NCI-H1105 (cell line): ENCODE measurements at places on chromosomes 4 and X.

GRCh38 chrX:96729053-96729452, 44.4 kb downstream of the DIAPH2 start:
- DNase-seq: no peak

GRCh38 chr4:85500110-85500867, 25.3 kb downstream of the ARHGAP24 start:
- no peak for DNase-seq

- DNase-seq: no peak
Observed at GRCh38 chr4:112058433-112058832, 86.8 kb upstream of the FAM241A start.

DNA sequence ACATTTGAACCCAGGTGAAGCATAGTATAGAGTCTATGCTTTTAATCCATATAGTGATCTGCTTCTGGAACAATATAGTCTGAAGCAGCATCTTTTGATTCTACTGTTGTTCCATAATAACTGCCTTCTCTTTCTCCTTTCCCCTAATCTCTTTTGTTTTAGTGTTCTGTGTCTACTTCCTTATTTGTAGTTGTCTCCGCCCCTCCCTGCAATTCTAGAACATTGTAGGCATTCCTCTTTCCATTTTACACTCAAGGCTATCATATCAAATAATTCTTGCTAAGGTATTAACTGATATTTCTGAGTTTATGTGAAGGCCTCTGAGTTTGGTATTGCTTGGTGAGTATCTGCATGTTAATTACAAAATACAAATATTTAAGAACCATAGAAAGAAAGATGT, 11.6 kb downstream of the BLTP1 start:
- no peak for DNase-seq

DNA sequence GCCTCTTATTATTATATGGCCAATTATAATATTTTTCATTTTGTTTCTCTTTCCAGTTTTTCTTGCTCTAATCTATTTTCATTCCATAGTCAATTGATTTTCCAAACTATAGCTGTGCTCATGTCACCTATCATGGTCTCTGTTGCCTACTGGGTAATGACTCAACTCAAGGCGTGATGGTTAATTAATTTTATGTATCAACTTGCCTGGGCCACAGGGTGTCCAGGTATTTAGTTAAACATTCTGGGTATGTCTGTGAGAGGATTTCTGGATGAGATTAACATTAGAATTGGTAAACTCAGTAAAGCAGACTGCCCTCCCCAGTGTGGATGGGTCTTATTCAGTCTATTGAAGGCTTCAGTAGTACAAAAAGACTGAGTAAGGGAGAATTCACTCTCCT, 9.9 kb downstream of the FHIP1A start:
- no peak for DNase-seq

DNA sequence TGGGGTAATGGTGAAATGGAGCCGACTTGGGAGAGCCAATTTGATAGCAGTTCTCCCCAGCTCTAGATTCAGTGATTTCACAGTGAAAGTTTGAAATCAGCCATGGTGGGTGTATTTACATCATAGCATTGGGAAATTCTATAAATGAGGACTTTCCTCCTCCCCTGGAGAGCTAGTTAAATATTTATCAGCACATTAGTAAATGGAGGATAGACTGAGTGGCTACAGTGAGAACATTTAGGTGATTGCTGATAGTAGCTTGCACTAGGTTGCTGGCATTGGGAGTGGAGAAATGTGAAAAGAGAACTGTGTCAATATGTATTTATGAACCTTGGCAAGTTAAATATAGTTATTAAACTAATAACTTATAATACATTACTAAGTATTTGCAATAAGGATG, 347.3 kb downstream of the CCSER1 start:
- no peak for DNase-seq

GRCh38 chr4:150010525-150011126, 67.6 kb upstream of the DCLK2 start:
- peak; percentile 4 for DNase-seq

- DNase-seq: no peak
Observed at GRCh38 chr4:98446499-98447375, 185.6 kb downstream of the RAP1GDS1 start.

GRCh38 chr4:128512161-128512560, 224.5 kb upstream of the PGRMC2 start:
- no peak for DNase-seq

GRCh38 chr4:184850431-184851199, 24.8 kb upstream of the ACSL1 start:
- no peak for DNase-seq

- no peak for DNase-seq
Observed at GRCh38 chrX:107677501-107677901, 49.2 kb downstream of the PRPS1 start.

- DNase-seq: no peak
Observed at GRCh38 chr4:56817840-56818491, 3.5 kb downstream of the SPINK2 start.

GRCh38 chrX:40420899-40421729, 159.7 kb upstream of the ATP6AP2 start:
- DNase-seq: no peak

- DNase-seq: no peak
Observed at GRCh38 chr4:5470318-5471198, 237.8 kb downstream of the EVC2 start.

GRCh38 chr4:80705311-80705710, 325.2 kb upstream of the BMP3 start:
- DNase-seq: no peak

DNA sequence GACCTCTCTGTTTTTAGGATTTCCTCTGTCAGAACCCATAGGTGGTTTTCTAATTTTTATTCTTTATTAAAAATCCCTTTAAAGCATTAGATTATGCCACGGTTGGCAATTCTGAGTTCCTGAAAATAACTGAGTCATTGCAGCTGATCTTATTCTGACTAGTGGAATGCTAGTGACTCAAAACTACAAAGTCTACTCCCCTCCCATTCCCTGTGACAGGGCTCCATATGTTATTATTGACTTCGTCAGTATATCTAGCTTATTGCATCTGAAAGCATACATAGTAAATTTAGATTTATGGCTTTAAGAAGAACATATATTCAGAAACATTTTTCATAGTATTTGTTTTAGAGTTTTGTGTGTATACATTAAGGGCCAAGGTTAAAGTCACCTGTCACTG, 38.5 kb downstream of the HERC3 start:
- no peak for DNase-seq

DNA sequence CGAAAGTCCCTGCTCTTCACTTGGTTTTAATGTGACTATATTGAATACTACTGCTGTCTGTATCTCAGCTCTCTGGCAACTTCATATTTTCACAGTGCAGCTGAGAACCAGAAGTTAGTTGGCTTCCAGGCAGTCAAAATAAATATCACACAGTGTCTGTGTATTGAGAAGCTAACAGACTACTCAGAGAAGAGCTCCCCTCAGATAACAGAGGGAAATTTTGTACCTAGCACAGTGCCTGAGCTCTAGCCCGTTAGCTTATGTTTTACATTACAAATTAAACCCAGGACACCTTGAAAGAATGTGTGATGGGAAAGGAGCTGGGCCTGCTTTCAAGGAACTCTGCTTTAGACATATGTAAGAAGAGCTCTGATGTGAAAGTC, 22.7 kb downstream of the JADE1 start:
- no peak for DNase-seq

DNA sequence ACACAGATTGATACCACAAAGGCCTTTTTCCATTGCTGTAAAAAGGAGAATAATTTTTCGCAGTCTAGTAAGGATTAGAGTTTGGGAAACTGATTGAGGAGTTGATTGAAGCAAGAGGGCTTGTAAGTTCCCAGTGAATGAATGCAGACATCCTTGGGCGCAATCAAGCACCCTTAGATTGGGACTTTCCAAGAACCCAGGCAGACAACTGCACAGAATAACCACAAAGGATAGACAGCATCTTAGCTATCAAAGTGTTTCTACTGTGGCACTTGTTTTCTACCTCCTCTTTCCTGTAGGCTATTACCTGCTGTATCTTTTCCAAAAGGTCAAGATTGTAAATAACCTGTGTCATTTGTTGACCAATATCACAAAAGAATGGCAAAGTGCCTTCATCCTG, 2.6 kb downstream of the COX18 start:
- no peak for DNase-seq

GRCh38 chr4:89352541-89352940, 44.9 kb upstream of the GPRIN3 start:
- DNase-seq: no peak
